ENCODE measurements at places on chromosomes 4 and X.

DNA sequence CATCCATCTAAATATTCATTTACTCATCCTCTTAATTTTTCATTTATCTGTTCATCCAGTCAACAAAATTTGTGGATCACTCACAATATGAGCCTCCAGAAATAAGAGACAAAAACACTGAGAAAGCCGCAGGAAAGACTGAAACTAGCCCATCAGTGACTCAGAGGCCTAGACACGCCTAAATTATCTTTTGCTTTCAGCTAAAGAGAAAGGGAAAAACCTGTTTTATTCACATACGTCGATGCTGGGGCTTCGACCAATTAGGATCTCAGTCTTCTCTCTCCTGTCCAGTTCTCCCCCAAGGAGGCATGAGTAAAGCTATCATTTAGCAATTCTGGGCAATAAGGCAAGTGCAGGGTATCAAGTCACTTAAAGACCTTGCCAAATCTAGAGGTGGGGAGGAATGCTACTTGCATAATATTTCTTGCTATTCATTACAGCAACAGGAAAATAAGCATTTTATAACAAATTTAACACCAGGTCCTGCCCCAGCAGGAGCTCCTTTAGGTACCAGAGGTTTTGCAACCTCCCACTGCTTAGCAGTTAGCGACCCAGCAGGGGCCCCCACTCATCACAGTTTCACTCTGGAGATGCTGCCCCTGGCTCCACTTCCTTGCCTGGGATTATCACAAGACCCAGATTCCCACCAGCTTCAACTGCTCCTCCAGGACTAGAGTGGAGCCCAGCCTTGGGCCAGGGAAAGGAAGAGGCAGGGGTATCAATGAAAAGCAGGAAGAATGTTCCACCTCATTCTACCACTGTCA is 30.1 kb upstream of the TMEM154 start:
- DNase-seq: no peak

- DNase-seq: no peak
These were observed 96.0 kb upstream of the RAB40AL start for GRCh38 chrX:102840871-102841705.

- no peak for DNase-seq
These were observed 403 bp downstream of the PHOX2B start for GRCh38 chr4:41748074-41748570.

GRCh38 chrX:50871922-50872453 is 38.5 kb upstream of the BMP15 start:
- DNase-seq: no peak

- DNase-seq: no peak
These were observed 138.3 kb downstream of the PCDH18 start for GRCh38 chr4:137394018-137394417.

GRCh38 chr4:40046311-40046980 is 10.2 kb upstream of the N4BP2 start:
- peak; percentile 35 for DNase-seq

DNA sequence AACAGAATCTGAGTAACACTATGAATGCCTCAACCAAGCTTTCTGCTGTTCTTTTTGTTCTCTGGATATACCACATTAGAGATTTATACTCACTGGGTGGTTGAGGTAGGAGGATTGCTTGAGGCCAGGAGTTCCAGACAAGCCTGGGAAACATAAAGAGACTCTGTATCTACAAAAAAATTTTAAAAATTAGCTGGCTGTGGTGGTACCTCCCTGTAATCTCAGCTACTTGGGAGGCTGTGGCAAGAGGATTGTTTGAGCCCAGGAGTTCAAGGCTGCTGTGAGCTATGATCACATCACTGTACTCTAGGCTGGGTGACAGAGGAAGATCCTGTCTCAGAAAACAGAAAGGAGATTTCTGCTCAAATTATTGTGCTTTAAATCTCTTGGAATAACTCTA is 161.6 kb upstream of the RAPGEF2 start:
- no peak for DNase-seq

Data from activated T-cell treated with anti-CD3 and anti-CD28 coated beads, Interleukin-2, amount 50 U/mL, for 72 hours (primary cell).